B cell (primary cell): ENCODE measurements at places on chromosomes 7 and 10. TPM values are rescaled to one million over a fixed set of nuclear protein-coding genes. Genes with fewer than 3 reads are reported as not detected.
A peak's percentile ranks its signal among the peaks of the same experiment; 100 is the strongest.

DNA sequence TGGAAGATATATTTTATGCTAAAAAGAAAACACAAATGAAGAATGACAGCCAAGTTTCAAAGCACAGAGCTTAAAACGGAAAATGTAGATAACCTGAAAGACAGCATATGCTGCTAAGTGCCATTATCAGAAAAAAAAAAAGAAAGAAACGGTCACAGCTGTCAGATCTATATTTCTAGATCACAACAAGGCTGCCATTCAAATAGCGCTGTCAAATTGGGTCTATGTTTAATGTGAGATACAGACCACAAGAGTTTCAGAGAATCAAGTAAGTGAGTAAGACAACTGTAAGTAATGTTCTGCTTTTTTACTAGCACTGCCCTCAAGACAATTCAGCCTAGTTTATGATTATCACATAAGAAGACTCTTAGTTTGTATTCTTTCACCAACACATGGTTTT is 66.1 kb upstream of the RNF148 start:
- no peak for DNase-seq

GRCh38 chr10:84539216-84539615 is 210.8 kb downstream of the CCSER2 start:
- no peak for DNase-seq

DNA sequence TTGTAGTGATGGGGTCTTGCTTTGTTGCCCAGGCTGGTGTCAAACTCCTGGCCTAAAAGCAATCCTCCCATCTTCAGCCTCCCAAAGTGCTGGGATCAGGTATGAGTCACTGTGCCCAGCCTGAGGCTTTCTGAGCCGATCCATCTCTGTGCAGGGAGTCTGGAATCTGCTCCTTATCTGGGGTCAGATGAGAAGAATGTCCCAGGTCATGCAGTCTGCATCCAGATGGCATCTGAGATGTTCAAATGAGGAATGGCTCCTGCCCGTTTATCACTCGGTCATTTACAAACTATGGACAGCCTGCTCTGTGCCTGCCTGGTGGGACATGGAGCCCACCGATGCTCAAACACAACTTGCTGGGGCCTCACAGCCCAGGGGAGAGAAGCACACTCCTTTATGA is 11.1 kb upstream of the SLC18A3 start:
- no peak for DNase-seq

GRCh38 chr7:28591041-28591674 is 178.8 kb downstream of the CREB5 start:
- DNase-seq = no peak

COL13A1 gene
- not detected in 2 replicates for total RNA-seq

GRCh38 chr10:110002801-110003523 is 4.8 kb upstream of the ADD3 start:
- DNase-seq = peak; percentile 25

DNA sequence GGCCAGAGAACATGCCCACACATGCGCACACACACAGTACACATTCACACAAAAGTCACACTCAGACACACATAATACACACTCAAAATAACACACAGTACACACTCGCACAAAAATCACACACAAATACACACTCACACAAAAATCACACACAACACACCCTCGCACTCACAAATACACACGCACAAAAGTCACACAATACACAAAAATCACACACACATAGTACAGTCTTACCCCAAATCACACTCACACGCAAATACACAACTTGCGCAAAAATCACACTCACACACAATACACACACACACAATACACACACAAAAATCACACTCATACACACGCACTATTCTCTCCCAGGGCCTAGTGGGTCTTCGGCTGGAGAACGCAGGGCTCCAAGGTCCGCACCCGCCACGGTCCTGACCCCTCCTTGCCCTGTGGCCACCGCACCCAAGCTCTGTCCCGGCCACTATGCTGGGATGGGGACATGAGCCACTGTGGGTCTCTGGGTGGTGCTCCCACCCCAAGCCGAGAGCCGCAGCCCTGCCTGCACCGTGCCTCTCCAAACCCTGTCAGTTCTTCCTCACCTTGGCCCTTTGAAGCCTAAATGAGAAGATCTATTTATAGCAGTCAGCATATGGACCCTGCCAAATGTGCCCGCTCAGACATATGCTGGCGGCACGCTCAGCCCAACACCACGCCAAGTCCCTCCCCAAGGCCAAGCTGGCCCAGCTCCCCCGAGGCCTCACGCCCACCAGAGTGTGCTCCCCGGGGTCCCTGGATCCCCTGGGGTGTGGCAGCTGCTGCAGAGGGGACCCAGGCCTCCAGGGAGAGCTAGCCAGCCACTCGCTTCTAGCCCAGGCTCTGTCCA is 55.9 kb downstream of the ELFN1 start:
- DNase-seq = no peak

GRCh38 chr7:17921857-17922416 is 18.4 kb downstream of the SNX13 start:
- DNase-seq = no peak

MMP21 gene
- total RNA-seq = 0.15 TPM in 2 replicates

- DNase-seq = peak; percentile 22
Observed at GRCh38 chr7:44845451-44845850, 2.4 kb downstream of the H2AZ2 start.
